ENCODE measurements at places on chromosomes 11 and 22.
A peak's percentile ranks its signal among the peaks of the same experiment; 100 is the strongest.

DNA sequence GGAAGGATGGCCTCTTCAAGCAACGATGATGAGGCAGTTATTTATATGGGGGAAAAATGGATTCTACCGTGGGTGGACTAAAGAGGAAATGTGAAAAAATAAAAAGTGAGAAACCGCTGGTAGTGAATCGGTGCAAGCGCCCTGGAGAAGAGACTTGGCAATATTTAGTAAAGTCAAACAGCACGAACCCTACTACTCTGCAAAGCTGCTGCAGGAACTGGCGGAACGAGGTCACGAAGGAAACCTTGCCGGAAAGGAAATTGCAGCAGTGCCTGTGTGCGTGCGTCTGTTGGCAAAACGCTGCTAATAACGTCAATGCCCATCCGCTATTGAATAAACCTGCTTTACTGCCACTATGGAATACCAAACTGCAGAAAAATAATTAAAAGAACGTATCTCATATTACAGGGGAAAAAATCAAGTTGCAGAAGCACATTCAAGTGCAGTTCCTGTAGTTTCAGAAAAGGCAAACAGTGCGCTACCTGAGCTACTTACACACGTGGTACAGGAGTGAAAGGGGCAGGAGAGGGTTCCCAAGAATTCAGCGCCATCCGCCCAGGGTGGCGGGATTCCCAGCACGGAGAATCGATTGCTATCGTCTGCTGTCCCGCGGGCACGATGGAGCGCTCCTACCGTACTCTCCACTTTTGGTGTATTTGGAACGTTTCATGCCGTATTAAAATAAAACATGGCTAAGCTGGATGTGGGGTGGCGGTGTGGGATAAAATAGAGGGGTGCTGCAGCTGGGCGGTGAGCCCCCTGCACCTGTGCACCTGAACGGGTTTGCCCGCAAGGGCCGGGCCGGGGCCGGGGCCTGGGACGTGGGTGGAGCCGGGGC is 585 bp upstream of the NADSYN1 start:
- DNase-seq, result no peak

GRCh38 chr11:112182867-112183266 is 7.6 kb downstream of the BCO2 start:
- no peak for DNase-seq

DNA sequence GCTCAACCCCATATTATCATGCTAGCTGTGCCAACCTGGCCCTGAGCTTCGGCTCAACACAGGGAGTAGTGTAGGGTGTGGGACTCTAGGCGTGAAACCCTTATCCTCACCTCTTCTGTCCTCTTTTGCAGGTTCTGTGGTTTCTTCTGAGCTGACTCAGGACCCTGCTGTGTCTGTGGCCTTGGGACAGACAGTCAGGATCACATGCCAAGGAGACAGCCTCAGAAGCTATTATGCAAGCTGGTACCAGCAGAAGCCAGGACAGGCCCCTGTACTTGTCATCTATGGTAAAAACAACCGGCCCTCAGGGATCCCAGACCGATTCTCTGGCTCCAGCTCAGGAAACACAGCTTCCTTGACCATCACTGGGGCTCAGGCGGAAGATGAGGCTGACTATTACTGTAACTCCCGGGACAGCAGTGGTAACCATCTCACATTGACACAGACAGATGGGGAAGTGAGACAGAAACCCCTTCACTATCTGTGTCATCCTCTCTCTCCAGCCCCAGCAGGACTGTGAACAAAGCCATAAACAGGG is 76.4 kb downstream of the GGTLC2 start:
- DNase-seq, result no peak

DNA sequence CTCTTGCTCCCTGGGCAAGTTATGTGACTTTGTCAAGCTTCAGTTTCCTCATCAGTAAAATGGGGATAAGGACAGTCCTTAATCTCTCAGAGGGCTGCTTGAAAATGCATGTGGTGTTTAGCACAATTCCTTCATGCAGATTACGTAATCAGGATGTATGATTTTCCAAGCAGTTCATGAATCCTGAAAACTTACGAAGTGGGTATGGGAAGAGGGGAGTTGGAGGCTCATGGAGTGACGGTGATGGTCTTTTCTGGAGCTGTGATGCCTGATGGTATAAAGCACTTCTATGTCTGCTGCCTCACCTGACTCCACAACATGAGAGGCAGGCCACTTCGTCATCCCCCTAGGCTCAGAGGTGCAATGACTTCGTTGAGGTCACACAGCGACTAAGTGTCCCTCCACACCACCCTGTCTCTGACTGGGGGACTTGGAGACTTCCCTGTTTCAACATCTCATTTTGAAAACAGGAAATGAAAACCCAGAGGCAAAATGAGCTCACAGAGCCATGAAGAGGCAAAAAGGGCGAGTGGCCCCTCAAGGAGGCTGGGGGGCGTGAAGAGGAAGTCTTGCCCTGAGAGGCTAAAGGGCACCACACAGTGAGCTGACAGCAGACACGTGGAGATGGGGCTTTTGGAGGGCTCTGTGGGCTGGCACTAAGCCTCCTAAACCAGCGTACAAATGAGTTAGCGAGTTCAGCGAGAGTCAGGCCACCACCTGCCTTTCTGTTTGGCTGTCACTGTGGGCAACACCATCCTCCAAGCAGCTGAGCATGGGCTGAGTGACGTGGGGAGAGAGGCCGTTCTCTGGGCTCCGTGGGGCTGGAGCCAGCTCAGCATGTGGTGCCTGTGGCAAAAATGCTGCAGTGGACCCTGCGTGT is 10.1 kb downstream of the MCM5 start:
- no peak for DNase-seq

DNA sequence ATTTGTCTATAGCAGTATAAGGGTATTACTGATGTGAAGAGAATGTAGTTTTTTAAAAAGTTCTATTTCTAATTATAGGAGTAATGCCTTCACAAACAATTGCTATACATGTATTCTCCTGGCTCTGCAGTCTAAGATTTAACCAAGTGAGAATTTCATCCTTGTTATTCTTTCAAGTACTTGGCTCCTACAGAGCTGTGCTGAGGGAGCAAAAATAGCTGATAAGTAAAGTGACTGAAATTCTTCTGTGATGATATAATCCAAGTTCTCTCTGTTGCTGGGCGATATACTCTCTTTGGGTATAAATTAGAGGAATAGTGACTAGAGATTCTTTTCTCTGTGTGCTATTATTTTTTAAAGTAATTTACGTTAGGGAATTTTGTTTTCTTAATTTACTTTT is 68.0 kb downstream of the PGR start:
- DNase-seq, result no peak

DNA sequence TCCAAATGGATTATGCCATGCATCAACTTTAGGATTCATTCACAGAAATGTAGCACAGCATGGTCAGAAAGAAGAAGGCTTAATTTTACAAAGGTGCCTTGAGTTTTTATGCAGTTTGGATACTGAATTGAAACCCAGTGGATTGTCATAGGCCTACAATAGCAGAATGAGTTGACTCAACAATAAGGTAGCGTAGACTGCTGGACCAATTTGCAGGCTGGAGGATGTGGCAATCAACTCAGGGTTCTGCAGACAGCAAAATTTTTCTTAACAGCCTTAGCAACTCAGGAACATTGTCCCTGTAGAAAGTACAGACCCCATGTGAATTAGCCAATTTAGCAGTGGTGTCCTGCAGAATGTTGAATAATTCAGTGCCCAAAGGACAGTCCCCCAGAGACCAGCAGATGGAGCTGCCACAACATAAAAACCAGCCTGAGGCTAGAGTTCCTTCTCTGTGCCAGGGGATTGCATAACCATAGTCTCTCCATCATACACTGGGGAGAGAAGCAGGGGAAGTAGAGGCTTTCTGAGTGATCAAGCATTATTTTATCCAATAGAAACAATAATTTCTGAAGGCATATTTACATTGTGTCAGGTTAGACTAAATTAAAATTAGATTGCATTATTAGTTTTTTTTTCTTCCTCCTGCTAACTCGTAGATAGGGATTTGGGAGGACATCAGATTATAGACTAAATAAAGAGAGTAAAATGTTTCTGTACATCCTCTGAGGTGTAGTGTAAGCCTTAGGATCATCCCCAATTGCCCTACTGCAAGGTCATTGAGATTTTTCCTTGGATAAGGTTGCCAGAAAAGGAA is 20.3 kb upstream of the MRPL17 start:
- DNase-seq, result peak; percentile 14

- DNase-seq, result no peak
Measured at GRCh38 chr11:132072044-132072857, 701.8 kb downstream of the NTM start.

DNA sequence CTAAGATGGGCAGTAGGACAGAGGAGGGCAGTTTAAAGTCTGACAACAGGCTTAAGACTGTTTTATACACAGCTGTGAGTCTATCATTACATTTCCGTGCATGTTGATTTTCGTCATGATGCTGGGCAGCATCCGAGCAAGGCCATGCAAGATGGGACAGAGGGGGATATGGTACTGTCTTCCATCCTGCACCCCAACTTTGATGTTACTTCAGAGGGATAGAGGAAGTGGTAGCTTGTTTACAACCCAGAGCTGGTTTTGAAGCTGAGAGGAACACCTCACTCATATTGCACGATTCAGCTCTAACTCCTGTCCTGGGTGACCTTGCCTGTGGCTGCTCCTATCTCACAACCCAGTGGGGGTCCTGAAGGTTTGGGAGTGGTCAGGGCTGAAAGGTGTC is 3.0 kb upstream of the SORL1 start:
- DNase-seq, result no peak

Measured in hematopoietic multipotent progenitor cell treated with erythropoietin and hydrocortisone succinate and interleukin-3 and kit ligand, for 17 days (in vitro differentiated cells).